HuH-7.5 (cell line): ENCODE measurements at places on chromosomes 16 and 17.

GRCh38 chr16:79066561-79066960 is 534.0 kb downstream of the MAF start:
- no peak for DNase-seq

DNA sequence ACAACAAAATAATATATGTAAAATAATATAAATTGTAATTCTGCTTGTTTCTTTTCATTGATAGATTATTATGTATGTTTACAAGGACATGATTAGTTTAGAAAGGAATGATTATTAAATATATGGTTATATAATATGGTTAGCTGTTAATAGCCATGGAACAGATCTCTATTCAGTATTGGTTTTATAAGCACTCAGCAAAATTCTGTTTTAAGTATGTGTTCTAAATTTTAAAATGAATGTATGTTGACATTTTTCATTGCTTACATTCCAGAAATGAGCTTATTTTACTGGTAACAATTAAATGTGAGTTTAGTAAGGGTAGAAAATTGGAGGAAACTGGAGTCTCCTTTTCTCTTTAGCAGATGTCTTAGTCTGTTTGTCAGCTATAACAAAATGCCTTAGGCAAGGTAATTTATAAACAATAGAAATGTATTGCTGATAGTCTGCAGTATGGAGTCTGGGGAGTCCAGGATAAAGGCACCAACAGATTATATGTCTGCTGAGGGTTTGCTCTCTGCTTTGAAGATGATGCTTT is 45.4 kb downstream of the NFAT5 start:
- DNase-seq: no peak

DNA sequence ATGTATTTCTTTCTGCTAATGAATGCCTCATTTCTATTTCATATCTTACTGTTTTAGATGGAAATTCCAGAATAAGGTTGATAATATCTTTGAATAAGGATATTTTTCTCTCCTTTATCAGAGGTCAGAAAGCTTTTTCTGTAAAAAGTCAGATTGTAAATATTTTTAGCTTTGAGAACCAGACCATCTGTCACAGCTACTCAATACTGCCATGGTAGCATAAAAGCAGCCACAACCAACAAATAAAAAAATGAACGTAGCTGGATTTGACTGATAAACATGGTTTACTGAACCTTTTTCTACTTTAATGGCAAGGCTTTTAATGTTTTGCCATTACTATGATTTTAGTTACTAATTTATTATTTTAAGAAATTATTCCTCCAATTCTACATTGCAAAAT is 217.4 kb upstream of the COX10 start:
- DNase-seq: no peak

- DNase-seq: peak; percentile 38
These were observed 5.7 kb downstream of the CTRB1 start for GRCh38 chr16:75224306-75225082.

- no peak for DNase-seq
These were observed 18.6 kb downstream of the CREBBP start for GRCh38 chr16:3861808-3862451.

DNA sequence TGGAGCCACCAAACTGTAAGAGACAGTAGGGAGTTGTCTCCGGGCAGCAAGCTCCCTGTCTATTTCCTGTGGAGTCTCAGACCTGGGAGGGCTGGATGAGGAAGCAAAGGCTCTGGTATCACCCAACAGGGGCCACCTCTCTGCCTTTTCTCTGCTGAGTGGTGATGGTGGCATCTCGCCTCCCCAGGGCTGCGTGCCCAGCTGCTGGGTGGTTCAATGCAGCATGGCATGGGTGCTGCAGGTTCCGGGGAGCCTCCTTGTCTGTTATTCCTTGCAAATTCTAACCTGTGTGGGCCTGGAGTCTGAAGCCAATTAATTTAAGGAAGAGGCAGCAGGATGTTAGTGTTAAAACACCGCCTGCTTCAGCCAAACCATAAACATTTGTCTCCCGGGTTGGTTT is 78.2 kb downstream of the CCDC182 start:
- no peak for DNase-seq

DNA sequence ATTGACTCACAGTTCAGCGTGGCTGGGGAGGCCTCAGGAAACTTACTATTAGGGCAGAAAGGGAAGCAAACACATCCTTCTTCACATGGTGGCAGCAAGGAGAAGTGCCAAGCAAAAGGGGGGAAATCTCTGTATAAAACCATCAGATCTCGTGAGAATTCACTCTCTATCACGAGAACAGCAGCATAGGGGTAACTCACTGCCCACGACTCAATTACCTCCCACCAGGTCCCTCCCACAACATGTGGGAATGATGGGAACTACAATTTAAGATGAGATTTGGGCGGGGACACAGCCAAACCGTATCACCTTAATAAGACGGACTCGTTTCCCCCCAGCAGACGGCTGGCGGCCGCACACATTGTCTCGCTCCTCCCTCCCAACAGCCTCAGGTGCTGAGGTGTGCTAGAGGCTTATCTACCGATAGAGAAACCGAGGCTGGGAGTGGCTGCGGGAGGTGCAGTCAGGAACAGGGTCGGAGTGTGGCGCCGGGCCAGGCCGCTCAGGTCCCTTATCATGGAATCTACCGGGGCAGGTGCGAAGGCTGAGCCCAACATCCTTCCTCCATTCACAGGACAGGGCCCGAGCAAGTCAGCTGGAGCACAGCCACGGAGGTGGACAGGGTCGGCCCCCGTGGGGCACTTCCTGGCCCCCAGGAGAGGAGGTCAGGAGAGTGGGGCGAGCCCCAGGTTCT is 4.9 kb upstream of the ZG16B start:
- DNase-seq: no peak

- DNase-seq: no peak
These were observed 95.7 kb upstream of the AKTIP start for GRCh38 chr16:53598511-53599275.

GRCh38 chr17:78316115-78316866 is 43.6 kb downstream of the SOCS3 start:
- no peak for DNase-seq

DNA sequence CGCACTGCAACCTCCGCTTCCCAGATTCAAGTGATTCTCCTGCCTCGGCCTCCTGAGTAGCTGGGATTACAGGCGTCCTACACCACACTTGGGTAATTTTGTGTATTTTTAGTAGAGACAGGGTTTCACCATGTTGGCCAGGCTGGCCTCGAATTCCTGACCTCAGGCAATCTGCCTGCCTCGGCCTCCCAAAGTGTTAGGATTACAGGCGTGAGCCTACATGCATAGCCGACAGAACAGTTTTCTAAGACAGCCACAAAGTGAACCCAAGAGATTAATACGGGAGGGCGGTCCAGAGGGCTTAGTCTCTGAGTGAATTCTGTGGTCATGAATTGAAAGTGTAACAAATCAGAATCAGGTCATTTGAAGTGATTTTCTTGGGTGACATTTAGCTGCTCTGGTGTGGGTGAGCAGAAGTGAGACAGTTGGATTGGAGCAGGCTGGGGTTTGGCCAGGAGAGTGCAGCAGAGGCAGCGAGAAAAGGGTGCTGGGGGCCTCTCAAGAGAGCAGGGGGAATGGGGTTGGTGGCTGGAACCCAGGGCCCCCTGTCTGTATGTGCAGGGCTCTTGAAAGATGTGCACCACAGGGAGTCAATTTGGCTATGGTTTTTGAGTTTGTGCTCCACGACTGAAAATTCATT is 231.4 kb upstream of the WSCD1 start:
- no peak for DNase-seq

DNA sequence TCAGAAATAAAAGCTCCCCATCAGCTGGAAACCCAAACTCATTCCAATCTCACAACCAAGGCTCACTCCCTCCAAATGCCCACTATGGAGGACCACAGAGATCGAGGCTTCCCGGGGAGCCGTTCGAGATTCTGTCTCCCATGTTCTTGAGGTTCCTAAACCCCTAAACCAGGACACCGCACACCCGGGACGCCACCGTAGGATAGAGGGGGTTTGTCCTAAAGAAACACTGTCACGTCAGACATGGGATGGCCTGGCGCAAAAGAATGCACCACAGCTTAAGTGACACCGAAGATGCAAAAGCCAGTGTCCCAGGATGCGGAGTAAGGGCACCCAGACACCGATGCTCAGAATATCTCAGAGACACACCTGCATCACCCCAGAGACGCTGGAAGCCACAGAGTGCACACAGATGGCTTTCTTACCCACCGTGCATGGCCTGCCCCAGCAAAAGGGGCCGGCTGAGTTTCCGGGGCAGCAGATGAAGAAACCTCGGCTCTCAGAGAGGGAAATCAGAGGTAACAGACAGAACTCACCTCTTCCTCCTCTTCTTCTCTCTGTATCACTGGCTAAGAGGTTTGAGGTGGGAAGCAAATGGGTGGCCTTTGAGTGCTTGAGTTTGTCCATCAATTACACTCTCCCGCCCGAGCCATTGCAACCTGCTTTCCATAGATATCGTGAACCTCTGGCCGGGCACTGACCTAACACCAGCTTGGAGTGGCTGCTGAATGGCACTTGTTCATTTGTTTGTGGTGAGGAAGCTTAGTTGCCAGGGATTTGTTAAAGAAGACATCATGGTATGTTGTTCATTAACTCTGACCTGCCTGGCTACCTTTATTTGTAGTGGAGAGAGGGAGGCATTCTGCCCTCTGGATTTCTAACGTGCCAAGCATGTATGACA is 65.1 kb upstream of the TNRC6C start:
- DNase-seq: no peak

- DNase-seq: no peak
These were observed 58.3 kb upstream of the ARHGAP44 start for GRCh38 chr17:12730931-12731521.

DNA sequence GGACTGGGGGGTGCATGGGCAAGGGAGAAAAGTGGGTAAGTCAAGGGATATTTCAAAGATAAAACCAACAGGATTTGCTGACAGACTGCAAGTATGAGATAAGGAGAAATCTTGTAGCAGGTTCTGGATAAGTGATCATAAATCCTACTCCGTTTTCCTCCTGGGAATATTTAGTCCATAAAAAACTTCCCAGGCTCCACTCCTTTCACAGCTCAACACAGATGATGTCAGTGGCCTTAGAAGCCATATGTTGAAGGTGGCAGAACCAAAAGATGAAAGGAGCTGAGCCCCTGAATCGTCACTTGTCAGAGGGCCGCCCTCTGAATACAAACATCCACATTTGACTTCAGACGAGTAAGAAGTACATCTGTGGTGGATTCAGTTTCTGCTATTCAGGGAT is 71.7 kb downstream of the GRIN2A start:
- DNase-seq: no peak

DNA sequence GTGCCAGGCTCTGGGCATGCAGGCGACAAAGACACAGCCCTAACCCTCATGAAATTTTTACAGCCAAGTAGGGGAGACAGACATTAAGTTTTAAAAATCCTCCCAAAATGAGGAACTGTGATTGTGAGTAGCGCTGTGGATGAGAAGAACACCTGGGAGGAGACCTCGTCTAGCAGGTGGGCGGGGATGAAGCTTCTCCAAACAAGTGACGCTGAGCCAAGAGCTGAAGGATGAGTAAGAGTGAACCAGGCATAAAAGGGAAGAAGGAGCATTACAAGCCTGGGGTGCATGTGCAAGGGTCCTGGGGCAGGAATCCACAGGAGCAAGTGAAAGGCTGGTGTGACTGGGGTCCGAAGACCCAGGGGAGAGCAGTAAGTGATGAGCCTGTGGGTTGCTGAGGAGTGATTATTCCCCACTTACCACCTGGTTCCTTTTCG is 149.4 kb upstream of the HS3ST2 start:
- no peak for DNase-seq

- DNase-seq: no peak
These were observed 6.8 kb upstream of the EZH1 start for GRCh38 chr17:42751628-42752027.

DNA sequence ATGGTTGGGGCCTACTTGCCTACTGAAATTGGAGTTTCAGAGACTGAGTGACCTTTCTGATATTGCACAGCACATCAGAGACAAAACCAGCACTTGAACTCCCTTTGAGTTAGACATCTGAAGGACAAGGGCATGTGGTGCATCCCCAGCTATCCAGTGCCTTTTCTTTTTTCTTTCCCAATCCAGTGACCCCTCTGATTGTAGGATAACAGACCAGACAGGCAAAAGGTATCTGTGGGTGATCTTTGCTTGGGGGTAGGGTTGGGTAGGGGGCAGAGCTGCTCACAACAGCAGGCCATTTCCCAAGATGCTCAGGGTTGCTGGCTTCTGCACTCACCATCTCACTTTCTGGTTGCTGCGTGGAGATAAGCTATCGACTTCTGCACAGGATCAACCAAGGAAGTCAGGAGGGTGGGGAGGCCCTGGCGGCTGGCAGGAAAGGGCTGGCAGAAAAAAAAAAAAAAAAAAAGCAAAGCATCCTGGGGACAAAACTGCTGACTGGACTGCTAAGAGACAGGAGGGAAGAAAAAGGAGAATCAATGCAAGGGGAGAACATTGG is 42.2 kb downstream of the HOXB1 start:
- DNase-seq: no peak

DNA sequence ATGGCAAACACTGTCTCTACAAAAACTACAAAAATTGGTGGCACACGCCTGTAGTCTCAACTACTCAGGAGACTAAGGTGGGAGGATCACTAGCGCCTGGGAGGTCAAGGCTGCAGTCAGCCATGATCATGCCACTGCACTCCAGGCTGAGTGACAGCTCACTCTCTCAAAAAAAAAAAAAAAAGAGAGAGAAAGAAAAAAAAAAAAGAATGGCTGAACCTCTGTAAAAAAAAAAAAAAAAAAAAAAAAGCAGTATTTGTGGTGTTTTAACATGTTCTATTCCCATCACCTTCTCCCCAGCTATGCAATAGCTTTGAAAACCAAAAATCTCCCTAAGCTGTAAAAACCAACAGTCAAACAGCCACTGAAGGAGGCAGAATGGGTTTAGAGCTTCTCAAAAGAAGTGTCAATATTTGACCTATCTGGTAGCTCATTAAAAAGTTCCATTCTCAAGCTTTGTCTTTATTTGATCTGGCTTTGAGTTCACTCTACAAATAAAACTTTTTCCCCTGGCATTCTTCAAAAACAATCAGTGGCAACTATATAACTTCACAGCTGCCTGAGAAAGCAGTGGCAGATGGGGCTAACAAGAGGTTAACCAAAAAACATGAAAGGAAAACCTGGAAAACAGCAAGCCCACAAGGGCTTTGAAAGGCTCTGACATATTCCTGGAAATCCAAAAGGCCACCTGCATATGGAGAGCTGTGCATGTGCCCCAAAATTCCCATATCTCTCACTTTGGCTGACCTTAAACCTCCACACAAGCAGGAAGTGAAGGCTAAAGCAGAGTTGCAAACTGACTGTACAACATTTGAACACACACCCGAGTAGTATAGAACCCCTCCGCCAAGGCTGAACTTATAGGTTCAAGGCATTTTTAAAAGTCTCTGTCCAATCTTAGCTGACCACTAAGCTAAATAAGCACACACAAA is 36.0 kb downstream of the USP32 start:
- peak; percentile 46 for DNase-seq

- DNase-seq: no peak
These were observed 5.0 kb upstream of the BCL6B start for GRCh38 chr17:7017827-7018200.

GRCh38 chr16:2777231-2777902 is at the start of gene ELOB:
TSS of gene ELOB (minus strand) at chr16:2777280. CDS start at chr16:2777239, 41 bp downstream.
- peak; percentile 90 for DNase-seq

DNA sequence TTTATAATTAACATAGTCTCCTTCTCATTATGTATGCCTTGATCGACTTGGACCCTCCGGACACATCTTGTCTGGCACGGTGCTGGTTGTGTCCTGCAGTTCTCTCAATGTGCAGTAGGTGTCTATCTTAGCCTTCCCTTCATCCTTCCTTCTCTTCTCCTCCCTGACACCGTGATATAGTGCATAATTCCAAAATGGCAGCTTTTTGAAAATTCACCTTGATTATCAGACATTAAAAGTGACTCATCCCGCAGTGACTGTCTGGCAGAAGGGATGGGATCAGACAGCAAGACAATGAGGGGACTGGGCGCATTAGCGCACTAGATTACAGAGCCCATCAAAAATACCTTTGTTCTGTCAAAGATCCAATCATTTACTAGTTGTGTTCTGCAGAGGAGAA is 70.0 kb upstream of the PMFBP1 start:
- DNase-seq: peak; percentile 16
